Lower leg skin (tissue), 4 donors: ENCODE measurements at places on chromosomes 2 and 18.

DNA sequence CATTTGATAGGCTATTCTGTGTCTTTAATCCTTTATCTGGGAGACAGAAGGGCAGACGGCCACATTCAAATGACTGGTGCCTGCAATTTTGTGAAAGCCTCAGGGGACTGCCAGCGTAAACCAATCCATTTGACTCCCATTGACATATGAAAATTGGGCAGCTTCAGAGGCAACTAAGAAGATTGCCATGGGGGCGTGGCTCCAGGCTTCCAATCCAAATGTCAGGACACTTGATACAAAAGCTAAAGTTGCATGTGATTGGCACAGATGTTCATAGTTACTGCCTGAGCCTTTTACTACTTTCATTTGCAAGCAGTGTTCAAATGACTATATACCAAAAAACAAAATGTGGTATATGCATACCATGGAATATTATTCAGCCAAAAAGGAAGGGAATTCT, 42.0 kb downstream of the SPC25 start:
- DNase-seq, result no peak

DNA sequence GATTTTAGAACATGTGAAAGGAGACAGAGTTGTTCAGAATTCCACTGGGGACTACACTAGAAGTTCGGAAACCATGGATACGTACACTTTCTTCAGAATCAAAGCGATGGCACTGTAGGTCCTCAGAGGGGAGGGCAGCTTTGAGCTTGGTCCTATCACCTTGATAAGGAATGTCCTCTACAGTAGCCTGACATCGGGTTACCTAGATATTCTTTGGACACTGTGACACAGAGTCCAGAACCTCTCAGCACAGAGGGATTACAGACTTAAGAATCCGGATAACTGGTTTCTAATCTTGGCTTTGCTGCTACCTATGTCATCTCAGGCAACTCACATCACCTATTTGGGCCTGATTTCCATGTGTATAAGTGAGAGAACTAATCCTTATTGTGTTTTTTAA, 14.0 kb downstream of the LBH start:
- no peak for DNase-seq

DNA sequence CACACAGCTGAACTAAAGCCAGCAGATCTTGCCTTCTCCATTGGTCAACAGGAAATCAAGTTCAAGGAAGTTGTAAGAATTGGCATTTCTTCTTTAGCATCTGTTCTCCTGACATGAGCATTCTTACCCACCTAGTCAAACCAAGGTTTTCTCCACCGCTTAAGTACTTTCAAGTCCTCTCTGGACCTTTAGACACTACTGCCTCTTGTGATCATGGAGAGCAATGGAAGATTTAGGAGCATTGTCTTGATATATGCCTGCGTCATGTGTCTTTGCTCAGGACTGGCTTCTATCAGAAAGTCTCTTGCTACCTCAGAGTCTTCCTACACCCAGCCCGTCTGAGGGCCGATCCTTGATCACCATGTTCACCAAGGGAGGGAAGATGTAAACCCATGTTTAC, 262.2 kb downstream of the PHLPP1 start:
- DNase-seq, result no peak

GRCh38 chr2:175001566-175001965, 3.6 kb downstream of the CHN1 start:
- DNase-seq, result no peak

GRCh38 chr18:62318228-62319180, 6.6 kb upstream of the TNFRSF11A start:
- DNase-seq, result no peak

GRCh38 chr18:79950515-79951341, 725 bp downstream of the SLC66A2 start:
- no peak for DNase-seq

- DNase-seq, result no peak
Measured at GRCh38 chr2:204407204-204408014, 137.9 kb upstream of the PARD3B start.

DNA sequence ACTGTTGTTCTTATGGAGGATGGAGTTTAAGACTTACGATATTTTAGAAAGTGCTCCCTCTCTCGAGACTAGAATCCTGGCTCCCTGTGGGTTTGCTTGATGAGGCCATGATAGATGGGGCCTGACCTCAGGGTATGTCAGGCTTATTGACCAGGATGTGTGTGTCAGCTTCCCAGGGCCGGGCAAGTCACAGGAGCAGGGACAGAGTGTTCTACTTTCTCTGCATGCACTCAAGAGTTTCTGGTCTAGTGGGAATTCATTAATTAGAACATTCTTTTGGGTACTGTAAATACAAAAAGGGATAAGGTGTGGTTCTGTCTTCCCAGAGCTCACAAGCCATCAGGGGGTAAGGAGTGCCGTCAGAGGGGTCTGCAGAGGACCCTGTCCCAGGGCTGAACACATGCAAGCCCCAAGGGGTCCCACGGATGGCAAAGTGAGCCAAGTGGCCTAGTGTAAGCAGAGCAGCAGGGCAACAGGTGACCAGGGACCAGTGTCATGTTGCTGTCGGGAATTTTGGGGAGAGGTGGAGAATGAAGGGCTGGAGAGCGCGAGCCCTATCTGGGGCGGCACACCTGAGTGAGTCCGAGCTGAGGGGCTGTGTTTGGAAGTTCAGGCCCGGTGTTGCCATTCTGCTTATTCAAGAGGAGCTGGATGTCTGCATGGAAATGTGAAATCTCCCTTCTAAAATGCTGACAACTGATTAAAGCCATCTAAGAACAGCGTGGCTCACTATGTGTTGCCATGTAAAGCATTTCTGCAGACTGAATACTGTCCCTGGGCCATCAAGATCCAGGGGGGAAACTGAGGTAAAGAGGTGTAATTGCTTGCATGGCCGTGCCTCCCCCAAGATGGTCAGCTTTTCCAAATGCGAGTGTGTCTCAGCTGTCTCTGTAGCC, 91.4 kb downstream of the TGFA start:
- no peak for DNase-seq

GRCh38 chr2:233112329-233112728, 52.2 kb downstream of the INPP5D start:
- no peak for DNase-seq

DNA sequence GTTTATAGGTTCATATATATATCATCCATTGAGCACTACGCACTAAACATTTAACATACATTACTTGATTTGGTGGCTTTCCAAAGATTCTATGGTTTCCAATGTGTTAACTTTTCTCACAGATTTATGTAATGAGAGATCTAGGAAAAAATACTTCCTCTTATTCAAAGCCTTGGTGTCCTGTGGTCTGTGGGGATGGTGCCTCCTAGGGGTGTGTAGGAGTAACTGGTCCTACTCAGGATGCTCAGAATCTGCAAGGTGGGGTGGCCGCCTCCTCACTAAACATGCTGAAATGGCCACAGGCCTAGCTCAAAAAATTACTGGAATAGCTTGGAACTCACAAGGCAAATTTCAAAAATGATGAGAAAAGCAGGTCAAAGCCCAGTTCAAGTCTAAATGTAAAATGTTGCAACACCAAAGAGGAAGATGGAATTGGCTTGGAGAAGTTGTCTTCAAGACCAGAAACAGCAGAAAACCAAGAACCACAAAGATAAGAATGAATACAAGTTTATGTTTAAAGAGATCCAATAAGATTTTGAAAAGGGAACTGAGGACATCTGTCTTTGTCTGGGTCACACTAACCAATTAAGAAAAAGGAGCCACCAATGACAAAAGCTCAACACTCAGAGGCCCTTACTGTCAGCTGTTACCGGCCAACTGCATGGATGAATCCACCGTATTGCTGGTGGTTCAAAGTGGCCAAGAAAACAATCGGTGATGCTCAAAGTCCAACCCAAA, 11.5 kb downstream of the GPR55 start:
- no peak for DNase-seq

- DNase-seq, result no peak
Measured at GRCh38 chr2:203328760-203329540, 756 bp downstream of the ABI2 start.

DNA sequence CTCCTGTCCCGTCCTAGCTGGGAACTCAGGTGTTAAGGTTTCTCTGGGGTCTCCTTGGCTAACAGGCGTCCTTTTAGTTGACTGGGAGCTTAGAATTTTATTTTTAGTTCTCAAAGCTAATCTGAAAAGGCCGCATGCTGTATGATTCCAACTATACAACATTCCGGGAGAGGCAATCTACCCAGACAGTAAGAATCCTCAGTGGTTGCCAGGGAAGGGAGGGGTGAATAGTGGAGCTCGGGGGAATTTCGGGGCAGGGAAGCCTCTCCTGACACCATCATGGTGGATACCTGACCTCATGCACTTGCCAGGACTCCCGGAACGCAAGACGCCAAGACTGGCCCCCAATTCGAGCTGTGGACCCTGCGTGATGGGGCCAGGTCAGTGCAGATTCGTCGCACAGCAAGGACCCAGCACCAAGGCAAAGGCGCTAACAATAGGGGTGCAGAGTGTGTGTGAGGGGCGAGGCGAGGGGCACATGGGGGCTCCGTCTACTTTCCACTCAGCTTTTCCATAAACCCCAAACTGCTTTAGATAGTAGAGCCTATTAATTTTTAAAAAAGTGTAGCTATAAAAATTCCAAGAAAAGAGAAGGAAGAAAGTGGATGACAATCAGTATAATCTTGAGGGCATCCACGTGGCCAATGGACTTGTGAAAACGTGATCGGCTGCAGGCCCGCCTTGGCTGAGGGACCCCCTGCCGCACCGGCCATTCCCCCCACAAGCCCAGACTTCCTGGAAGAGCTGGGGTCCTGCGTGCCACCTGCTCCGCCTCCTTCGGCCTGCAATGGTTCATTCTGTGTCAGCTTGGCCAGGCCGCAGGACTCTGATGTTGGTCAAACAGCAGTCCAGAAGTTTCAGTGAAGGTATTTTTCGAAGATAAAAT, 17.3 kb downstream of the PDCD1 start:
- no peak for DNase-seq

DNA sequence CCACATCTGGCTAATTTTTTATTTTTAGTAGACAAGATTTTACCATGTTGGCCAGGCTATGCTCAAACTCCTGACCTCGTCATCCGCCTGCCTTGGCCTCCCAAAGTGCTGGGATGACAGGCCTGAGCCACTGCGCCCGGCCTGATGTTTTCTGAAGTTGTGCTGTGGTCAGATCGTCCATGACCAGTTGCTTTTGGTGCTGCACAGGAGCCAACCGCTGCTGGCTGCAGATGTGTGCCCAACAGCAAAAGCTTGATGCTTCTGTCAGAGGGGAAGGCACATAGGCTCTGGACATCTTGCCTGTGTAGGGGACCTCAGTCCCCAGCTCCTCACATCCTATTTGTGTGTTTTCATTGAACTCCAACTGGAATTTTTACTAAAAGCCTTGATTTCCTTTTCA, 218.3 kb downstream of the AGAP1 start:
- no peak for DNase-seq

DNA sequence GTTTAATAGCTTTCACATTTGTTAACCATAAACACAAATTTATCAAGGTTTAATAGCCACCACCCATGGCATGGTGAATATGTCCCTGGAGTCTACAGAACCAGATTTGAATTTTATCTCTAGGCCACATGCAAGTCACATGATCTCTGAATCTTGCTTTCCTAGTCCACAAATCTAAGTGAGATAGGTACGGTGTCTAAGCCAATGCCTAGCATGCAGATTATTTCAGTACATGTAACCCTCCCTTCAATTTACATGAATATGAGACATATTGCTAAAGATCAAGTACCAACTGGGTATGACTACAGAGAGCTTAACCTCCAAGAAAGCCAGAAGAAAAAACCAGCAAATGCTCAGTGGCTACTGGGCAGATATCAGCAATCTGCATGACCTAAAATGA, 10.0 kb downstream of the ZNF24 start:
- no peak for DNase-seq

DNA sequence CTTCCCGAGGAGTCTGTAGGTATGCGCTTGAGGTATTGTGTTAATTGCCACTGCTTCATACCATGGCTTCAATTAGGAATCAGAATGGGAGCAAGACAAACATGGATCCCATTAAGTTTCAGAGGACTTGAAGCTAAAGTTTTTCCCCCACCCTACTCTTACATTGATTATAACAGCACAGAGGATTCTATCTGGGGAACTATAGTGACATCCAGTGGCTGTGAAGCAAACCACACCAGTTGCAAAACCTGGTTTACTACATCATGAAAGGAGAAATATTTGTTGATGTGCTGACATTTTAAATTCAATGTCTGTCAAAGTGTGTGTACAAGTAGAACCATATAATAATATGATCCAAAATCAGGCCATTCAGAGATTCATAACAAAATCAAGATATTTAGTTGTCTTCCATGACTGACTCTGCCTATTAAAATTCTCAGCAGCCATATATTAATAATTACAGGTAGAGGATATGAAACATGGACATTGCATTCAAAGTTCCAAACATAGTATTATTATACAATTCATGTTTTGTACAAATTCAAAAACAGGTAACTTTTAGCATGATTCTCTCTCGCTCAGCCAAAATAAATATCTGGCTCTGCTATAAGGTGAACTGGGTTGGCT, 82.9 kb downstream of the GRB14 start:
- DNase-seq, result no peak

GRCh38 chr18:904218-905090, at the start of gene ADCYAP1:
ADCYAP1 (plus strand) TSS chr18:904871; CDS start chr18:905387, 516 bp downstream.
- DNase-seq, result peak; percentile 46

DNA sequence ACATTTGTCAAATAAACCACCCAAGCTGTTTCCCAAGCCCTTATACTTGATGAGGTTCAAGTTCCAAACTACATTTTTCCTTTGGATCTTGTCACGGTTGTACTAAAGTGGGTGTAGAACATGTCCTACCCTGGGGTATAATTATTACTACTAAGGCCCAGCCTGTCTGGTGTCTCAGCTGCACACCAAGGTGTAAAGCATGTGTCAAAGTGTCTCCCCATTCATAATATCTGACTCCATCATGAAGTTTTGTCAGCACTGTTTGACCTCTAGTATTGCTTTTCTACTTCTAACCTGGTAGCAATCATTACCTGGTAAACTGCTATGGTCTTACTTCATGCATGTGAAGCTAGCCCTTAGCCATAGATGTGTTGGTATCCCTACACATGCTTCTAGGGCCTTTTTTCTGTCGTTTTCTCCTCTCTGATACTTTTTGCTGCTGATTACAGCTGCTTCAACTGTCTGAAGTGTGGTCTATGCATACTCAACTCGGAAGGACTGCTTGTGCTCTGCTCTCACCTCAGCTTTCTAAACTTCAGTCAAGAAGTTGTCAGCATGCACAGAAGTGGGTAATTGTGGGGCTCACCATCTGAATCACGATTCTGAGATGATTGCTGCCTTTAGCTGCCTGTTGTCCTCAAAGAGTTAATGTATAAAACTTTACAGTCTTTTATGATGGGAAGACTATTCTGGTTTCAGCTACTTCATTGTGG, 445.7 kb upstream of the TRIB2 start:
- no peak for DNase-seq

- no peak for DNase-seq
Measured at GRCh38 chr2:175030380-175031271, 25.4 kb upstream of the CHN1 start.

DNA sequence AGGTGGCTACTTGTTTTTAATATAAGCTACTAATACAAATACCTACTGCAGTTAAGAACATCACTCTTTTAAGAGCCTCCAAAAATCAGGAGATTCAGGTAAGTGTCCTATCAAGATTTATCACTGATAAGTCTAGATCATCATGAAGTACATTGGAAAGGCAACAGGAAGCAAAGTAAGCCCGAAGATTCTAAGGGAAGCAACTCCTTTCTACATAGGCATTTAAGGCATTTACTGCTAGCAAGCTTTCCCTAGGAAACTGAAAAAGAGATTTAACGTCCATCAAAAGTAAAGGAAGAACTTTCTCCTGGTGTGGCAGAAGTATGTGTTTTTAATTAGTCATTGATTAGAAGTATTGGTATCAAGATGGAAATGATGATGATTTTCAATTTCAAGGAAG, 3.7 kb downstream of the STK17B start:
- DNase-seq, result no peak

GRCh38 chr2:10085668-10086059, 5.5 kb upstream of the CYS1 start:
- DNase-seq, result no peak

- peak; percentile 82 for DNase-seq
Measured at GRCh38 chr2:240137596-240138253, 1.6 kb upstream of the COPS9 start.
